T-cell (primary cell): ENCODE measurements at places on chromosomes 3 and 15. TPM values are rescaled to one million over a fixed set of nuclear protein-coding genes. Genes with fewer than 3 reads are reported as not detected.

Gene HES1
- total RNA-seq, result 1.1 TPM

- DNase-seq, result no peak
Measured at GRCh38 chr15:23506762-23507161, 58.7 kb upstream of the MKRN3 start.

DNA sequence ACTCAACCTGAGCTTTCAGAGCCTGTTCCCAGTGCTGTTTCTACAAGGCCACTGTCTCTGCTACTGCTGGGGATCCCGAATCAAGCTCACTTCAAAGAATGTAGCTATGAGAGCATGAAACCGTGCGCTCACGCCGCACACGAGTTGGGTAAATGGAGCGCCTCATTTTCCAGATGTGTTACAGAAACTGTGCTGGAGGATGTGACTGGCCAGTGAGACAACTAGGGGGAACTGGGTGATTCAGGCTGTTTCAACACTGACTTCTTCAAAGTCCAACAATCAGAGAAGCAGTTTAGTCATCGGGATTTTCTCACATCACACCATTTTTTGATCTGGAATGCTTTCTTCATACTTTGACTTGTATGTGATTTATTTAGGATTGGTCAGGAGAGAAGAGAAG, 3.5 kb downstream of the ZNF710 start:
- no peak for DNase-seq

GRCh38 chr15:69377216-69377970, 36.8 kb upstream of the KIF23 start:
- DNase-seq, result no peak

GRCh38 chr3:39641274-39641673, 168.1 kb upstream of the MYRIP start:
- no peak for DNase-seq
